Cortex of kidney (tissue), 1 donor: ENCODE measurements at places on chromosomes 12 and 14.

DNA sequence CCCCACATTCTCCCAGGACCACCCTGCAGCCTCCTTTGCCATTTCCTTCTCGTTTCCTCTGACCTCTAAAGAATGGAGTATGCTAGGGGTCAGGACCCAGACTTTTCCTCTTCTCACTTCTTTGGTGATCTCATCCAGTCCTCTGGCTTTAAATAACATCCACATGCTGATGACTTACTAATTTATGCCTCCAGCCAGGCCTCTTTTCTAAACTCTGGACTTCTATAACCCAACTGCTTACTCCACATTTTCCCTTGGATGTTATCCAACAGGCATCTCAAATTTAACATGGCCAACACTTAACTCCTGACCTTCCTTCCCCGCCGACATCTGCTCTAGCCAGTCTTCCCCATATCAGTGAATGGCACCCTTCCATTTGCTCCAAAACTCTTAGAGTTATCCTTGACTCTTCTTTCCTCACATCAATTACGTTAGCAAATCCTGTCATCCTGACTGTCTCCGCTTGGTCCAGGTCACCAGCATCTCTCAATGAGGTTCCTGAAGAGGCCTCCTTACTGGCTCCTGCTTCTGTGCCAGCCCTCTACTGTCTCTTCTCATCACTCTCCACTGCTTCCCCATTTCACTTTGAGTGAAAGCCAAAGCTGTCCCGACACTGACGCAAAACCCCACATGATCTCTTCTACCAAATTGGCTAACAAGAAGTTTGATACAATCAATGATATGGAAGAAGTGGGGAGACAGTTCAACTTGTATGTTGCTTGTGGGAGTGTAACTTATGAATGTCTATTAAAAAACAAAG lies 42.7 kb downstream of the TMBIM6 start:
- no peak for DNase-seq

DNA sequence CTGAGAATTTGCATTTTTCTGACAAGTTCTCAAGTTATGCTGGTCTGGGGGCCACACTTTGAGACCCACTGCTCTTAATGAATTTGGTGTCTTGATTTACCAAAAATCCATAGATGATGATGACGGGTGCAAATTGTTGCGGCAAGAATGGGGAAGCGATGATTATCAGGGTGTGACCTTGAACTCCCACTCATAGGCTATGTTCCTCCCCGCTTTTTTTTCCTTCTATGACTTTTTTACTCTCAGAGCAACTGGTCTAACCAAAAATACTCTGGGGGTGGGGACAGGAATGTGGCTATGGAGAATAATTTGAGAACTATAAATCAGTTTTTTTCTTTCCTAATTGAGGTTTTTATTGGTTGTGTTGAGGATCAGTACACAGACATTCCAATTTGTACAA lies 83.6 kb downstream of the PPFIBP1 start:
- DNase-seq: no peak

- DNase-seq: no peak
Observed at GRCh38 chr14:64673748-64674147, 30.5 kb upstream of the PLEKHG3 start.

- no peak for DNase-seq
Observed at GRCh38 chr12:41142376-41142775, 45.7 kb upstream of the PDZRN4 start.

GRCh38 chr14:64683264-64683663 lies 21.0 kb upstream of the PLEKHG3 start:
- no peak for DNase-seq

- no peak for DNase-seq
Observed at GRCh38 chr14:50666772-50667683, 1.1 kb downstream of the SAV1 start.

DNA sequence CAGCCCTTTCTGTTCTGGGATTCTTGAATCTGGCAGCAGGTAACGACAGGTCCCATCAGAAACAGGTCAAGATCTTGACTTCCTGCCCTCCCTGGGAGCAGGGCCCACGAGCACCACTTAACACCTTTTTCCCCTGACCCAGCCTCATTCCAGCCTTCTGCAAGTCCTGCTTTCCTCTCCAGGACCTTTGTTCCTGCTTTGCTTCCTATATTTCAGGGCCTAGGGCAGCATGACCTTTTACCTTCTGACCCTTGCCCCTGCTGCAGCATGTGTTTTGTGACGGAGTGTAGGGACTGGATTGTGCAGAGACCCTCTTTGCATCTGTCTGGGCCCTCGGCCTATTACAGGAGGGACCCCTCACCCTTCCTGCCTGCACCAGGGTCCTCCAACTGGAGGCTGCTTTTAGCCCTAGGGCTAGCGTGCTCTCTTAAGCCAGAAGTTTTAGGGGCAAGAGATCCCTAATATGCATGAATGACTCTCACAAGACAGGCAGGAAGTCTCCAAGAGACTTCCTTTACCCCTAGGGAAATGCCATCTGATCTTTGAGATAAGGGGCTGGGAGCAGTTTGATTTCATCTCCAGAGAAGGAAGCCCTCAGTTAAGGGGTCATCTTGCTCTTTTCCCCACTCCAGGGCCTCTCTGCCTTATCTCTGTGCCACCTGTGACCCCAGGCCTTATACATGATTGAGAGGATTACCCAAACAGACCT lies 209.4 kb upstream of the BCL2L14 start:
- DNase-seq: no peak

GRCh38 chr12:110574044-110574443 lies 9.1 kb downstream of the PPTC7 start:
- DNase-seq: no peak

DNA sequence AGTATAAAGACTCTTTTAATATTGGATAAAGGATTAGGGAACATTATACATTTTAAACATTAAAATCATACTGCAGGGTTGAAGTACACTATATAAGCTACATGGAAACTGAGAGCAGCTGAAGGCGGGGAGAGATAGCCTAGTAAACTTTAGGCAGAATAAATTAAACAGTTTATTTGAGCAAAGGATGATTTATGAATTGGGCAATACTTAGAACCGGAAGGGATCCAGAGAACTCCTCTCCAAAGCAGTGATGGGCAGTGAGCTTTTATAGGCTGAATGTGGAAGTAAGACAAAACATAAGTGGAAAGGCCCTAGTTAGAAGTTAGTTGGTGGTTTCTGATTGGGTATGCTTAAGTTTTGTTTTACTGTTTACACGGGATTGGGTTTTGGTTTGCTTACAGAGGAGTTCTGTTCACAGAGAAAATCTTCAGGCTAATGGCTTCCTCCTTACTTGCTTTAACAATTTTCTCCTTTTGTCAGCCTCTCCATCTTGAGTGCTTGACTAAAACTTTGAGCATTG lies 18.9 kb downstream of the LEMD3 start:
- DNase-seq: no peak

GRCh38 chr14:70392676-70393075 lies 24.2 kb downstream of the SYNJ2BP start:
- no peak for DNase-seq

GRCh38 chr12:43114316-43114715 lies 437.7 kb downstream of the ADAMTS20 start:
- no peak for DNase-seq

- no peak for DNase-seq
Observed at GRCh38 chr12:110282956-110283817, 2.1 kb downstream of the ATP2A2 start.

DNA sequence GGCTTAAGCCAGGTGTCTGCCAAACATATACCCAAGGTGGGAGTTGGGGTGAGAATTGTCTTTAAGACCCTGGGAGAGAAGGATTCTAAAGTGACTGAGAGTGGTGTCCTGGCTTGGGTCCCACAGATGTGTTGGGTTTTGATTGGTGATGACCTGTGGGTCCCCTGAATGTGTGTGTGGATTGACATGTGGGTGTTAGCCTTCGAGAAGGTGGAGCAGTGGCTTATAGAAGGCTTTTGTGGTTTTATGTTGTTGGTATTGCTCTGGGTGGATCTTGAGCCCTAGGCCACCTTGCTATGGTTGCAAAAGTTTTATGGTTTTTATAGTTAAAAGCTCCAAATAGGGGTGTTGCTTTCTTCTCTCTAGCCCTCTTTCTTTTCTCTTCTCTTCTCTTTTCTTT lies 29.7 kb downstream of the PLEKHG3 start:
- DNase-seq: no peak

DNA sequence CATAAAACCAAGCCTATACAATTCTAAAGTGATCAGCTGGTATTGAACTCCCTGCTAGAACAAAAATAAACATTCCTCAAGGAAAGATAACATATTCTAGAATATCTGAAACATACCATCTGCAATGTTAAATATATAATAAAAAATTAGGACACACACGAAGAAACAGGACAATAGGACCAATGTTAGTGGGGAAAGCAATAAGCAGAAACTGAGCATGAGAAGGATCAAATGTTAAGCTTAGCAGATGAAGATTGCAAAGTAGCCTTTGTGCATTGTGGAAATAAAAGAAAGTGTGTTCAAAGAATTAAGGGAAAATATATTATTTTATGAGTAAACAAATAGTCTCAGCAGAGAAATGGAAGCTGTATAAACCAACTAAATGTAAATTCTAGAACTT lies 180.8 kb downstream of the EPS8 start:
- DNase-seq: no peak

GRCh38 chr12:50564237-50564947 lies 59.6 kb downstream of the DIP2B start:
- no peak for DNase-seq

- no peak for DNase-seq
Observed at GRCh38 chr12:19093218-19093617, 36.3 kb upstream of the PLEKHA5 start.

DNA sequence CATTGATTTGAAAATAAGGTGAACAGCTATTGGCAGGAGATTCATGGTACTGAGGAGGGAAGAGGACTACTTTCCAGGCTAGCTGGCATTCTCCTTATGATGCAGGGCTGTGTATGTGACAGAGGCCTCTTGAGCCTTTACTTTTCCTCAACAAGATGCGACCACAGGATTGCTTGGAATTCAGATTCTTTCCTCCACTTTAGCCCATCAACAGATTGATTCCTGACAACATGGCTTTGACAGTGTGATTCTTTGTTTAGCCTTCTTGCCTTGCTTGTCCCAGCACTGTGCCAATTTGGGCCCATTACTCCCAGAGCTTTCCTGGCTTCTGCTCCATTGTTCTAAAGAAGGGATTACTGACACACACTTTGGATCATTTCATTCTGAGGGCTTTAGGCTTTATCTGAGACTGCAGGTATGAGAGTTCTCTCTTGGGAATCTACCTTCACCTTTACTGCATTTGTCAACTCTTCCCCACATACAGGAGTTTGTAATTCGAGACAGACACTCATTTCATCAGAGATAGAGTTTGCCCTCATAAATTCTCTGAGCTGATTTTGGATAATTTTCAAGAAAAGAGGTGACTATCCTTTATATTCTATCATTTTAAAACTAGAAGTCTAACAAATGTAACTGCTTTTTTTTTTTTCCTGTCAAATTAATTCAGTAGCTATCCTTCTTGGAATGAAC lies 206.4 kb upstream of the GZMB start:
- no peak for DNase-seq

- DNase-seq: no peak
Observed at GRCh38 chr12:46692606-46693005, 133.2 kb downstream of the SLC38A4 start.

GRCh38 chr12:67147447-67147846 lies 121.7 kb upstream of the CAND1 start:
- no peak for DNase-seq

DNA sequence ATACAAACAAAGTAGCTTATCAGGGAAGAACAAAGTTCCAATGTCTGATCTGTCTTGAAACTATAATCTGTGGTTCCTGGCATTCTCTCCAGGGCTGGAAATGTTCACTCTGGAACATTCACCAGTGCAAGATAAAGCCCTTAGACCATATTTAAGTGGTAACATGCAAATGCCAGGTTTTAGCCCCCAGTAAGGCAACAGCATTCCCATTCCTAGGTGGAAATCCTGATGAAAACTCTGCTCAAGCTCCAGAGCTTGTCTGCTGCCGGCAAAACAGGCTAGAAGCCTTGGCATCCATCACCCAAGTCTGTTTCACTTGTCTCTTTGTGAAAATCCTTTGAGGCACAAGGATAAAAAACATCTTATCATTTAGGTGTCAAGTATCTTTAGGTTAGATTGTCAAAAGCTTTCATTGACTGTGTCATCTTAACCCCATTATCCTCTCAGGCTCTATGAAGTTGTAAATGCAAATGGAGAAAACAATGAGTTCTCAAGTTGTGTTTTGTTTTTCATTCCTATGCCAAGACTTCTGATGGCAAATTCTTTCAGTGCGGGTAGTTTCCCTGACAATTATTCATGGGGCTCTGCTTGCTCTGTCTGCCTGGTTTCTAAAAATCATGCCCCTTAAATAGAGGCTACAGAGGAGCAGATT lies 344.7 kb downstream of the NELL2 start:
- DNase-seq: no peak

DNA sequence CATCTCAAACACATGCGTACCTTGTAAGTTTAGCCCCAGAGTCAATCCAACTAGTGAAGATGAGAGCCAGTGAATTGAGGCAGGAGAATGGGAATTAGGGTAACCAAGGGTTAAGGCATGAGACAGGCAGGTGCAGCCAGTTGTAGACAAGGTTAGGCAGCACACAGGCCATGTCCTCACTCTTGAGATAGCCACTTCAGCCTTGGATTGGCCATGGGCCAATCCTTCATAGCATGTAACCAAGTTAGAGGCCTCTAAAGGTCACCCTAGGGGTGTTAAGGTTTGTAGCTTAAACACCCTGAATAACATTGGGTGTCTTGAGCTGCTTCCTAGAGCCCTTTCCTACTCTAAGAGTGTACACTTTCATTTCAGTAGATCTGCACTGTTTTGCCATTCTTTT lies 208.2 kb upstream of the RBM19 start:
- no peak for DNase-seq

- DNase-seq: no peak
Observed at GRCh38 chr14:91365552-91365951, 52.1 kb downstream of the CCDC88C start.

DNA sequence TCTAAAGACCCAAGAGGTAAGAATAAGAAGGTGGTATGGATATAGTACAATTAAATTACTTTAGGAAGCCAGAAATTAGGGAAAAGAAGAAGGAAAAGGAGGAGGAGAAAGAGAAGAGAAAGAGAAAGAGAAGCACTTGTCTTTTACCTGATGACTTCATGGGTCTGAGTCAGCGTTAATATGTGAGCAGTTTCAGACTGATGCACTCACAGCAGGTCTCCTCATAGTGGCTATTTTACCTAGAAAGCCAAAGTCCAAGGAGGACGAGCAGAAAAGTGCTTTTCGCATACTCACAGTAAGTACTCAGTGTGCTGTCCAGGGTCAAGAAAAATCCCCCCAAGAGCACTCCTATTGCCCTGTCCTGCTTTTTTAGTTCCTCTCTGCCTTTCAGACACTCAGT lies 222.1 kb downstream of the C12orf42 start:
- no peak for DNase-seq

GRCh38 chr12:93526786-93527428 lies 45.6 kb upstream of the SOCS2 start:
- DNase-seq: no peak
